Stimulated activated CD4-positive, alpha-beta T cell treated with anti-CD3 and anti-CD28 coated beads, Interleukin-1b, Interleukin-23, amount 100 ng/mL, for 24 hours (primary cell): ENCODE measurements at places on chromosomes 12 and 14.

- DNase-seq: no peak
Observed at GRCh38 chr12:102596031-102596430, 115.7 kb upstream of the IGF1 start.

DNA sequence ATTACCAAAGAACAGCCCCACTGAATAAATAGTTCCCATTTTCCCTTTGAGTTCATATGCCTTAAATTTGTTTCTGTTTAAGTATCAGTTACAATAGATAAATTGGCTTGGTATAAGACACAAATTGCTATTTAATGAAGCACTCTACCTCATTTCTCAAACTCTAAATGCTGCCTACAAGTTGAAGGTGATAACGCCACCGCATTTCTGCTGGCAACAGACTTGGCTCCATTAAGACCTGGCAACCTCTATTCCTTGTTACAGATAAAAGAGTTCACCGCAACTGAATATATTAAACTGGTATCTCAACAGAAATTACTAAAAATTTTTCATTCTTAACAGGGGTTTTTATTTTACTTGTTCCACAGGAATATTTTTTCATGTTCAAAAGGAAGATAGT is 35.6 kb downstream of the GXYLT1 start:
- DNase-seq: no peak

DNA sequence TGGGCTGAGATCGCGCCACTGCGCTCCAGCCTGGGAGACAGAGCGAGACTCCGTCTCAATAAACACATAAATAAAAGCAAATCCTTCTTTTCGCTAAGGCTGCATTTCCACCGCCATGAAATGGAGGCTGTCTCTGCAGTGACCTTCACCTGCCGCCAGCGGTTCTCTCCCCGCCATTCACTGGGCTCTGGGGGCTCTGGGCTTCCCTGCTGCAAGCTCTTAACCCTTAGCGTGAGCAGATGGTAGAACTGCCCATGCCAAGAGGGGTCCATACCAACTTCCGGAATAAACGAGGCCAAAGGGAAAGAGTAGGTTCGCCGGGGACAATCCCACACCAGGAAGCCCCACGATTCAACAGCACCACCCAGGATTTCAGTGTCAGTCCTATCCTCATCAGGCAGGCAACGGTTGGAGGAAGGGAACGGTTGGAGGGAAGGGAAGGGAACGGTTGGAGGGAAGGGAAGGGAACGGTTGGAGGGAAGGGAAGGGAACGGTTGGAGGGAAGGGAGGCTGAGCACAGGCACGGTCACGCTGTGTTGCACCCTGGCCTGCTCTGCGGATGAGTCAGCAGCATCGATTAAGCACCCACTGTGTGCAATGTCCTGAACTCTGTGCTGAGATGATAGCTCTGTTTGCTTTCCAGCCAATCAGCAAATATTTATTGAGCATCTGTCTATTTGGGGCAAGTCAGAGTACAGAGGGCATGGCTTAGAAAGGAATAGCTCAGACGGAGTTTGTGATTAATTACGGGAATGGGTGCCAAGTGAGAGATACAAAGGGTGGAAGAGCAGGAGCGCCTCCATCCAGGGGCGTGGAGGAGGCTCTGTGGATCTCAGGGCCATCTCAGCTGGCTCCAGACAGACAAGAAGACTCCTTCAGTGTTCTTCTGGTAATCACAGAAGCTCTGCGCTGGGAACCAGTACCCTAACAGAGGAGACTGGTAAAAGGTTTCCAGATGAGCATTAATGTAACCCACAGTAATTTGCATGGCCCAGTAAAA is 77.9 kb downstream of the NINJ2 start:
- no peak for DNase-seq

- no peak for DNase-seq
Observed at GRCh38 chr12:114562654-114563053, 121.3 kb downstream of the TBX3 start.

DNA sequence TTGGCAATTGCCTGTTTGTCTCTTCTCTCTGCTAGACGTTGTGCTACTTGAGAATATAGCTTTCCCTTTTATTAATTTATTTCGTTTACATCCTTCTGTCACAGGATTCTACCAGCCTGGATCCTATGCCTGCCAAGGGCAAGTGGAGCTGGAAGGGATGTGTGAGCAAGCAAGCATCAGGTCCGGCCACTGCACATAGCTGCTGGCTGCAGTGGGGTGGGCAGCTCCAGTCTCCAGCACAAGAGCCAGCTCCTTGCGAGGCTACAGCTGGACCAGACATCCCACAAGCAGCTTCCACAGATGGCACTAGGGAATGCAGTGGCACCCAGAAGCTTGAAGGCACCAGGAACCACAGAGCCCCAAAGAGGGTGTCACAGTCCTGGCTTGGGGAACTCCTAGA is 225.0 kb downstream of the KCNC2 start:
- no peak for DNase-seq

GRCh38 chr12:13147688-13148484 is 44.4 kb upstream of the GSG1 start:
- no peak for DNase-seq

GRCh38 chr14:99879401-99880295 is 86.4 kb downstream of the EML1 start:
- DNase-seq: no peak

DNA sequence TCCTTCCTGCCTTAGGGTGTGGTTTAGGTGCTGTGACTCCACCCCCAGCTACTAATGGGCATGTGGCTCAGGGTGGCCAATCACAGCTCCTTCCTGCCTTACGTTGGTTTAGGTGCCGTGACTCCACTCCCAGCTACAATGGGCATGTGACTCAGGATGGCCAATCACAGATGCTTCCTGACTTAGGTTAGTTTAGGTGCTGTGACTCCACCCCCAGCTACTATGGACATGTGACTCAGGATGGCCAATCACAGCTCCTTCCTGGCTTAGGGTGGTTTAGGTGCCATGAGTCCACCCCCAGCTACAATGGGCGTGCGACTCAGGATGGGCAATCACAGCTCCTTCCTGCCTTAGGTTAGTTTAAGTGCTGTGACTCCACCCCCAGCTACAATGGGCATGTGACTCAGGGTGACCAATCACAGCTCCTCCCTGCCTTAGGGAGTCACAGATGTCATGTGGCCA is 163.9 kb downstream of the TBX5 start:
- DNase-seq: no peak

- DNase-seq: no peak
Observed at GRCh38 chr12:130627175-130627574, 88.9 kb downstream of the RIMBP2 start.

DNA sequence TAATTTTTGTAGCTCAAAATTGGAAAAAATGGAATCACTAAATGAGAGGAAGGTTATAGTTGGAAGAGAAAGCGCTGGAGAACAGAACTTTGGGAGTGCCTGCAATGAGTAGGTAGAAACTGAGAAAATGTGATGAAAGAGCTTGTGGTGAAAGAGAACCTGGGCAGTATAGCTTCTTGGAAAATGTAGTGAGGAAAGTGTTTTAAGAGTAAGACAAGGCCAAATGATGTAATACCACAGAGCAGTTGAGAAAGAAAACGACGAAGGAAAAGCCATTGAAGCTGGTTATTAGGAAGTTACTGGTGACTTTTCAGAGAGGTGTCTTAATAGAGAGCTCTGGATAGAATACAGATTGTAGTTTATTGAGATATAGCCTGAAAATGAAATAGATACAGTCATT is 255.3 kb downstream of the AEBP2 start:
- no peak for DNase-seq

- no peak for DNase-seq
Observed at GRCh38 chr12:1019283-1019682, 28.3 kb downstream of the ERC1 start.

GRCh38 chr12:124537525-124538193 is 29.8 kb downstream of the NCOR2 start:
- no peak for DNase-seq

DNA sequence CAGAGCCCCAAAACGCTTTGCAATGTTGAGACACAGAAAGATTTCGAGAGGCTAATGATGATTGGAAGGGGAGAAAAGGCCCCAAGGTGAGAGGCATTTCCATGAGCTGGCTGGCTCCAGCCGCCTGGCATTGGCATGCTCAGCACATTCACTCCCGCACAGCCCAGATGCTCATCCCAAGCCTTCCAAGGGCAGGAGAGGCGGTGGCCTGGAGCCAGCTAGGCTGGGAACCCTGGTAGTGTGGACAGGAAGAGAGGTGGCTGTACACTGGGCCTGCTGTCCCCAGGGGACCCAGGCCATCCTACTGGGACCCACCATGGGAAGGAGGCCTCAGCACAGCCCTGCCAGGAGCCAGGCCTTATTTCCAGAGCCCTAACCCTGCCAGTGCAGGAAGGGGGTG is 72.2 kb downstream of the SPTB start:
- no peak for DNase-seq

DNA sequence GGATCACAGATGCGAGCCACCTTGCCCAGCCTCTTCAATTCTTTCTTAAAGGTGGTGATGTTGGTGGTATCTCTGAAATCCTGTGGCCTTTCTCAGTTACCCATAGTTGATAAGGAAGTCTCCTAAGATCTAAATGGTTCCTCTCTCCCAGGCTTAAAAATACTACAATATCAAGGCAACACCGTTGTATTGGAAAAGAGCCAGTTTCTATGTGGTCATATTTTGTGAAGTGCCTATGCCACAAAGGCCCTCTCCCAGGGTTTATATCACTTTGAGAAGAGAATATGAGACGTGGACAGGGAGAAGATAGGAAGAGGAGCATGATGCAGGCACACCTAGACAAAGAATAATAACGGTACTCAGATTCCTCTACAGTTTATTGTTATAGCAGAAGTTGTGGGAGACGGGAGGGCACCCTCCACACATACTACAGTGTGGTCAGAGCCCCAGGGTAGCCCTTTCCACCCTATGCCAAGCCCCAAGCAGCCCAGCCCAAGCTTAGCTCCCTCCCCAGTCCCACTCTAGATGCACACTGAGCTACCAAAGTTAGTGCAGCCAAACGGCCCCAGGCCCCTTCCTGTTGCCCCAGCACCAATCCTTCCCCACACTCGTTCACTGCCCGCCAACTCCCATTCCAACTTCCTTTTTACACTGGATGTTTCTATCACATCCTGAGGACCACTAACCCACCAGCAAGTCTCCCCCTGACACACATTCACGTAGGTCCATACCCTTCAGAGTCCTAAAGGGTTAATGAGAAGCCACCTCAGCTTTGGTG is 8.3 kb downstream of the NDRG2 start:
- no peak for DNase-seq

DNA sequence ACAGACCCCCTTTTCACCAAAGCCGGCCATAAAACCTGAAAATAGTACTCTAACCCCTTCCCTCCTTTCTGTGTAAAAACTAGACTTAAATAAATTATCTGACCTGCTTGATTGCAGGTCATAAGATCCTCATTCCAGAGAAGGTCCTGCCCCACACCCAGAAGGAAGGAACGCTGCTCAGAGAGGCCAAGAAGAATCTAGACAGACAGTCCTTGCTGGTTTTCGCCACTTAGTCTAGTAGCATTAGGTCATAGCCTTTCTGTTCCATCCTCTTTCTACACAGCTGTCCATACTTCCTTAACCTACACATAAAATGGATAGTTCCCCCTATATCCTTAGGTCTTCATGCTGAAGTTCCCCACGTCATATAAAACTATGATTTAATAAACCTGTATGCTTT is 83.7 kb upstream of the IGF1 start:
- DNase-seq: no peak

GRCh38 chr12:4849115-4849541 is 60.6 kb upstream of the KCNA1 start:
- DNase-seq: no peak

- no peak for DNase-seq
Observed at GRCh38 chr14:85191986-85192385, 338.0 kb upstream of the FLRT2 start.

DNA sequence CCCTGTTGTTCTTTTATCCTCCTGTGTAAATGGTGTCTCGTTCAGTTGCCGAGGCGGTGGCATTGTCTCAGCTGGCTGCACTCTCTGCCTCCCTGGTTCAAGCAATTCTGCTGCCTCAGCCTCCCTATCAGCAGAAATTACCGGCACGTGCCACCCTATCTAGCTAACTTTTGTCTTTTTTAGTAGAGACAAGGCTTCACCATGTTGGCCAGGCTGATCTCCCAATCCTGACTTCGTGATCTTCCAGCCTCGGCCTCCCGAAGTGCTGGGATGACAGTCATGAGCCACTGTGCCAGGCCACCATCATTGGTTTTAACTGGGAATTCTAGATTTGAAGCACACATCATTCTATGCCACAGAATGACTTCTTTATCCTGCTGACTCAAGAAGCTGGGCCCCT is 175.3 kb upstream of the ALG10B start:
- DNase-seq: no peak

DNA sequence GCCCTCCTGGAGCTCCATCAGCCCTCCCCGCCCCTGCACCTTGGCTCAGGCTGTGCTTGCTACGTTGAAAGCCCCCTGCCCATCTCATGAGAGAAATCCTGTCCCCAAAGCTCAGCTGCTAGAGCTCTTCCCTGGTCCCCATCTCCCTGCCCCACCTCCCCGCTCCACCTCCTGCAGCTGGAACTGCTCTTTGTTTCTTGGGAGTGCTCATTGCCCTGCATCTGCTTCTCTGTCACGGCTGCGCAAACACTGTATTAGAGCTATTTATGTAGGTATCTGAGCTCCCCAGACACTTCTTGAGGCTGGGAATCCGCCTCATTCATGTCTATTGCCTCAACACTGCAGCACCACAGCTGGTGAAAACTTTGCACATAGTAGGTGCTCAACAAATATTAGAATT is 32.8 kb upstream of the PRIMA1 start:
- DNase-seq: no peak

DNA sequence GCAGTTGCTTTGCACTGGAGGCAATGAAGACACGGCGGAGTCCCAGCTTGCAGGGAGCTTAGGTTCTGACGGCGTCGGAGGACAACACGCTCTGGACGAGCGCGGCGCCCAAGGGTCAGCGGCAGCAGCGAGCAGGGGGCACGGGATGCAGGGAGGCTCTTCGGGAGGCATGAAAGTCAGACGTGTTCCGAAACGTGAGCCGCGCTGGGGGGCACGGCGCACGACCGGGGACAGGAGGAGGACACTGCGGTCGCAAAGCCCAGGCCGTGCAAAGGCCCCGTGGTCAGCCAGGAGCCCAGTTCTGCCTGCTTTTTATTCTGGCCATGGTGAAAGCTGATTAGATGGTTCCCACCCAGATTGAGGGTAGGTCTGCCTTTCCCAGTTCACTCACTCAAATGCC is 294.6 kb downstream of the SNAPC1 start:
- DNase-seq: no peak

- no peak for DNase-seq
Observed at GRCh38 chr14:44966601-44967336, 4.8 kb downstream of the TOGARAM1 start.
